ENCODE measurements at places on chromosomes 5 and 9.

- DNase-seq: no peak
Observed at GRCh38 chr5:140242890-140243585, 59.9 kb downstream of the PFDN1 start.

DNA sequence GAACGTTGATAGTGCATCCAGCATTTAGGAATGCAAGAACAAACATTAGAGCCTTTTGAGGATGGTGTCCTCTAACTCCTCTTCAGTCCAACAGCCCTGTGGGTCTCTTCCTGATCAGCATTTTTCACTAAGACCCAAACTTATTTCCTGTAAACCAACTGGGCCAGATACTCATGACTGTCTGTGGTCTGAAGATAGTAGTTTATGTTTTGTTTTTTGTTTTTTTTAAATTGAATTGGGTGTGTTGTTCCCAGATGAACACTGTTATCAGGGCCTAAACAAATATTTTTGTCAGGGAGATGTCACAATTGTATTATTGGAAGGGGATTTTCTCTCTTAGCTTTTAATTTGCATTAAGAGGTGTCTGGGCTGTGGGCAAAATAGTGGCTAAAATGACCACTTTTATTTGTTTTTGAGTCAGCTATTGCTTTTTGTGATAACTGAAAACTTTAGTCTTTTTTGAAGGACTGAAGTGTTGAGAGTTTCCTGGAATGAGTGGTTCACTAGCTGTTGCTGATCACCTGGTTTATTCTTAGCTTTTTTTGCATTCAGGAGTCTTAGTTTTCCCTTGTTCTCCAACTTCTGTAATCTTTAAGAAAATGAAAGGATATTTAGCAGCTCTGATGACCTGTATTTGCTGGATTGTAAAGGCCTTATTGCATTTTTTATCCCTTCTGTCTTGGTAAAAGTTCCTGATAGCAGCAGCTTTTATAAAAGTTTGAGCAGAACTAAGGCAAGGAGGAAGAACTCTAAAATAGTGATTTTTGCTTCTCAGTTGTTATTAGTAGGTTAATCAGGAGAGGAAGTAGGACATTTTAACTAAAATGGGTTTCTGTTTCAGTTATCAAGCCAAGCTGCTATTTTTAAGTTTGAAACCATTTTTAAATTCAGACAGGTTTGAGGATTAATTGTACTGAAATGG, 5.5 kb downstream of the MAN2A1 start:
- DNase-seq: peak; percentile 78

DNA sequence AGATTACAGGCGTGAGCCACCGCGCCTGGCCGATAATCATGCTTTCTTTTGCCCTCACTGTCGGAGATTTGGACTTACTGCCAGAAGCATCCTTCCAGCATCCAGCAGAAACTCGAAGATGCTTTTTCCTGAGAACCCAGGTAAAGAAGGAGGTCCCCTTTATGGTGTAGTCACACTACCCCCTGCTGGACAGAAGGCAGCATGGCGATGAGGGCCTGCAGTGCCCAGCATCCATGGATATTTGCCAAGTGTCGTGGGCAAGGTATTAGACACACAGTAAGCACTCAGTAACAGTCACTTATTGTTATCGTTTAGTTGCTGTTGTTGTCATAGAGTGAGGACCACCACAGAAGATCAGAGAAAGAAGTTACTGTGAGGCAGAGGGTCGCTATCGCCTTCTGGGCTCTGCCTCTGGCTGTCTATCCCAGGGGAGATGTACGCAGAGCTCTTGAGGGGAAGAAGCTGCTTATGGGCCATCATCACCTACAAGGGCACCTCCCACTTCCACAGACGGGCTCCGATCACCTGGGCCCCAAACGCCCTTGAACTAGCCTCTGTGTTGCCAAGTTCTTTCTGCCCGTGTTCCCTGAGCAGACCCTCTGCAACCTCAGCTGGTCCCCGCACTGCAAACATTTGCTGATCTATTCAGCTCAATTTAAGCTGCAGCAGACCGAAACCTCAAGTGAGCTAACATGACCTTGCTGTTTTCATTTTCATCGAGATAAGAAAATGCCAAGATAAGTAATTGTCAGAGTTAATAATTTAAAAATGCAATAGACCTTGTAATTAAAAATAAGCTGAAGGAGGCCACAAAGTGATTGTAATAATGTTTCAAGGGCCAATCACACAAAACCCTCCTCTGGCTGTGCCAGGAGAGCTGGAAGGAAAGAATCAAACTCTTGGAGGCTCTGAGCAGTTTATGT, 23.9 kb downstream of the C5orf15 start:
- DNase-seq: peak; percentile 75

GRCh38 chr5:170597109-170597751, 93.4 kb downstream of the KCNIP1 start:
- DNase-seq: peak; percentile 34

- peak; percentile 21 for DNase-seq
Observed at GRCh38 chr9:116945817-116946216, 258.7 kb downstream of the TRIM32 start.

Data from GM12865 (cell line).